Neural crest cell (in vitro differentiated cells): ENCODE measurements at places on chromosomes 12 and 14. TPM values are rescaled to one million over a fixed set of nuclear protein-coding genes. Genes with fewer than 3 reads are reported as not detected.

MMP17 gene
- 90.9 and 94.8 TPM in 2 replicates for total RNA-seq

GPR137C gene
- total RNA-seq = 3.9 and 4.2 TPM in 2 replicates

SRRM4 gene
- total RNA-seq = 9.1 and 10.8 TPM in 2 replicates

DNA sequence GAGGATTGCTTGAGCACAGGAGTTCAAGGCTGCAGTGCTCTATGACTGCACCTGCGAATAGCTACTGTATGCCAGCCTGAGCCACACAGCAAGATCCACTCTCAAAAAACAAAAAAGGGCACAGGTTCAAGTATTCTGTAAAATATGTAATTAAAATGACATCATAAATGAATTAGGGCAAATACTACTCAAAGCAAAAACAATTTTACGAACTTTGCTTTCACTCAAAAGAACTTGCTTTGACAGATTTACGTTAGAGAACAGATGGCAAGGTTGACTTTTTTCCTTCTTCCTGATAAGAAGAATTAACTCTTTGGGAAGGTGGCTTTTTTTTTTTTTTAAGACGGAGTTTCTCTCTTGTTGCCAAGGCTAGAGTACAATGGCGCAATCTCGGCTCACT lies 44.0 kb upstream of the EAPP start:
- DNase-seq = no peak

DNA sequence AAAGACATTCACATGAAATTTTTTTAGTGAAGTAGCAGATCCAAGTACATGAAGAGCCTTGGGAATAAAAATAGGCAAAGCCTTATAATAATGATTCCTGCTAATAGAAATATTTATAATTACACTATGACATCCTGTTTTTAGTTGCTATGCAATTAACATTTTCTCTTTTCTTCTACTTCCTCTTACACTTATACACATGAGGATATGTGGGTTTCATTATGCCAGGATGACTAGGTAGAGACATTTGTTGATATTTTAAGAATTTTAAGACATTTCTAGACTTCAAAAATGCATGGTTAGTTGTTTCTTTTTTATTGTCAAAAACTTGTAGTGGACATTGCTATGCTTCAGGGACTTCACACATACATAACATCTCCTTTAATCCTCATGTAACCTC lies 326.8 kb downstream of the SYT1 start:
- DNase-seq = no peak
